ENCODE measurements at places on chromosomes 5 and 9. TPM values are rescaled to one million over a fixed set of nuclear protein-coding genes. Genes with fewer than 3 reads are reported as not detected.
A peak's percentile ranks its signal among the peaks of the same experiment; 100 is the strongest.

The SPINK6 gene
- not detected for polyA plus RNA-seq

The GARIN3 gene
- not detected for polyA plus RNA-seq

The MED22 gene
- 29.2 TPM for polyA plus RNA-seq

The GFI1B gene
- 0.56 TPM for polyA plus RNA-seq

The SLC34A3 gene
- polyA plus RNA-seq = 1.8 TPM

The DDX4 gene
- polyA plus RNA-seq = 0.23 TPM

The SLC6A18 gene
- not detected for polyA plus RNA-seq

DNA sequence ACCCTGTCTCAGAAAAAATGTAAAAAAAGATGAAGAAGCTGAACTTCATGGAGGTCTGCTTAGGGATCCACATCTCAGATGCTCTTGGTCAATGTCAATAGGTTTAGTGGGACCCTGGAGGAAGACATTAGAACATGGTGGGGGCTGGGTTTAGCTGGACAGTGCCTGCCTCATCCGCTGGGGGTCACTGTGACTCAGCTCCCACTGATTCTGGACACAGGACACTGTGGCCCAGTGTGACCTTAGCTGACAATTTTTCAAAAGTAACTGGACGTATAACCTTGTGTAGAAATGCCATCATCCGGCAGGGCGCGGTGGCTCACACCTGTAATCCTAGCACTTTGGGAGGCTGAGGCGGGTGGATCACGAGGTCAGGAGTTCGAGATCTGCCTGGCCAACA is 7.3 kb upstream of the HNRNPAB start:
- DNase-seq = no peak

- no peak for DNase-seq
Observed at GRCh38 chr9:125690679-125691078, 16.3 kb downstream of the MAPKAP1 start.

DNA sequence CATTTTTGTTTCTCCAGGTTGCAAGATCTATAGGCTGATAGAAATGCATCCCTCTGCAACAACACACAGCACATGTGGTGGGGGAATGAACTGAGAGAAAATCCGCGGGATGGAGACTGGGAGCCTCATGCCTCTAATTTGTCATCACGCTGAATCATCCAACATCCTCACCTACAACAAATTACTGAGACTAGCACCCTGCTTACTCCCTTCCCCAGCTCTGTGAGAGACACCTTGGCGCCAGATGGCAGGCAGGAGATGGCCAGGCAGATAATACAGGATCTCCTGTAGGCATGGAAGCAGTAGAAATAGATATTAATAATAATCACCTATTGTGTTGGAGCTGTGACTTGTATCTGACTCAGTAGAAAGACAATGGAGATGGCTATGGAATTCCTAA is 276.9 kb downstream of the SEMA5A start:
- no peak for DNase-seq

- no peak for DNase-seq
Observed at GRCh38 chr9:126108240-126108639, 218.4 kb upstream of the MVB12B start.

GRCh38 chr9:72557549-72557948 is 36.1 kb downstream of the TMC1 start:
- DNase-seq = no peak

GRCh38 chr5:143281226-143281625 is 122.3 kb downstream of the NR3C1 start:
- DNase-seq = no peak

DNA sequence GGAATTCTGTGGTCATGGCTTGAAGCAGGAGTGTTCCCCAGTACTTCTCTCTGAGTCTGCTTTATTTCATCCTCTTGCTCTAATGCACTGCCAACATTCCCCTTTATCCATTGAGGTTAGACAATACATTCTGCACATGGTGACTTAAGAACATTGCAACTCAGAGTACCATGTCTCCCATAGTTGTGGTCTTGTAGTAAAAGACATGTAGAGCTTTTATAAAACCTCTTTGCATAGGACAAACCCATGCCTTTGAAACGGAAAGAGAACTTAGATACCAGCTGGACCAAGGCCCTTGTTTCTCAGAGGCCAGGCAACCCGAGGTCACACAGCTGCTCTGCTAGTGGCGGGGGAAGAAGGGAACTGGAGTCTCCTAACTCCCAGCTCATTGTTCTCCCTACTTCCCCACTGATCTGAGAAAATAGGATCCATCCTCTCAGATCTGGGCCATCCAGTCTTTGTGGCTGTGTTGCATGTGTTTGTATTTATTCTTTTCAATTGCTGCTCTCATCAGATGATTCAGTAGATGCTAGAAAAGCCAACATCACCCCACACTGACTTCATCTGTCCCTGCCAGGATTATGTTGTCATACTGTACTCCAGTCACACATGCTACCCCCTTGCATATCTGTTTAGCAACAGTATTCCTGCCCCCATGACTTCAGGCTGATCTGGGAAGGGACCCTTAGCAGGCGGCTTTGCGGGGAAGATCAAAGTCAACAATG is 236.9 kb downstream of the SAXO1 start:
- DNase-seq = no peak

GRCh38 chr9:96048104-96048955 is 172.8 kb downstream of the ERCC6L2 start:
- peak; percentile 46 for DNase-seq

DNA sequence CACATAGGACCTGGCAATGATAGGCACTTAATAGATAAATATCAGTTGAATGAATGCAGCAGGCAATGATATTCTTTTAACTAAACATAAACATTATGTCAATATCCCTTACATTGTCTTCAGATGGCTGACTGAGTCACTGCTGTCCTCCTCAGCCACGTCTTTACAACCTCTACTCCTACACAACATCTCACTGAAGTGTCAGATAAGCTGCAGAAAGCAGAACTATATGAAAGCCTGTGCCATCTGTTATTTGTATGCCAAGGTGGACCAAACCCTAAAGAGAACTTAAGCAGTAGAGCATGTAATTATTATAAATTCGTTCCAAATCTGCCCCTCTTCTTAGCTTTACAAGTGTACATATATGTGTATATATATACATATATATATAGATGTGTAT is 271.2 kb downstream of the RASEF start:
- no peak for DNase-seq

DNA sequence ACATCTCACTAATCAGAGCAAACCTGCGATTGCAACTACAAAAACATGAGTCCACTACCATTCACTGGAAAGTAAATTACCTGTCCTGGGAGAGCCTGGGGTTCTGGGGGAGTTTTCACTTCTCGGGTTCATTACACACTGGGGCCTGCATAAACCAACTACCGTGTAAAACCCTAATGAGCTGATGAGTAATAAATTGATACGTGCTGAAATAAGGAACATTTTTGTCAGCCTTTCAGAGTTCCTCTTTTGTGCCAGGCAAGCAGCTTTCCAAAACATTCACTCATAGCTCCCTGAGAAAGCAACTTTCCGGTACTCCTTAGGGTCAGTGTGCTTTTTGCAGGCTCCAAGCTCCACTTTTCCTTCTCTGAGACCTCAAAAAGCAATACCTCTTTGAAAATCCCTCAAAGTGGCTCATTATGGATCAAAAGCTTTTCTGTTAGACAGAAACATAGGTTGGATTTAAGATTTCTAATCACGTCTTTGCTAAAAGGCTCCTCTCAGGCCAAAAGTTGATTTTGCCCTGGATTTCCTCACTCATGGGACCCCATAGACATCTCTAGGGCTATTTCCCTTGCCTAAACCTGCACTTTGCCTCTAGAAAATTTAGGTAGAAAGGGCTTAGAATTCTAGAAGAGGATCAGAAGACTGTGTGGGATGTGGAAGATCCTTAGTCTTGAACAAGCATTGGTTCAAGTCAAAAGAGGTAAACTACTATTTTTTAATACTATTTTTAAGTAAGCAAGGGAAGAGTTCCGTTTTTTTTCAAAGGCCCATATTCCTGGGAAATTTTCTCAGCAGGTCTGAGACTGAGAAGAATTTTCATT is 74.8 kb downstream of the ST8SIA4 start:
- DNase-seq = no peak

DNA sequence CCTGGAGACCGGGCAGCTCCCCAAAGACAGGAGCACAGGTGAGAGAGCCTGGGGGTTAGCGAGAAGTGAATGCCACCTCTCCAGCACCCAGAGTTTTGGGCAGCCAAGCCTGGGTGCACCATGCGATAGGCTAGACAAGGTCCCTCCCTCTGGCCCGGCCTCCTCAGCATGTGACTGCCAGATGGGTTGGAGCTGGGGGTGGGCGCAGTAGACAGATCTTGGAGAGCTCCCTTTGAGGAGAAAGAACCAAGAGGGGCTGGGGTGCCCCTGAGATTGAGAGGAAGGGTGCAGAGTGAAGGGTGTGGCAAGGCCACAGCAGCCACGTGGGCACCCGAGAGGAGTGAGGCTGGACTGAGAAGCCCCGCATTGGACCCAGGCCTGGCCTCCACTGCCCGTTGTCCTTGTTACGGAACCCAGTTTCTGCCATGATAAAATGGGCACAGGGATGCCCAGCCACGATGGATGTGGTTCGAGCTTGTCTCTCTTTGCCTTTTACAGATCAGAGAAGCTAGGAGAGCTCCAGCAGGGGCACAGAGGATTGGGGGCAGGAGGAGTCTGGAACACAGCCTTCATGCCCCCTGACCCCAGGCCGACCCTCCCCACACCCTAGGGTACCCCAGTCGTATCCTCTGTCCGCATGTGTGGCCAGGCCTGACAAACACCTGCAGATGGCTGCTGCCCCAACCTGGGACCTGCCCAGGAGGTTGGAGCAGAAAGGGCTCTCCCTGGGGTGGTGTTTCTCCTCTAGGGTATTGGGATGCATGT is 1.4 kb downstream of the TMEM141 start:
- no peak for DNase-seq
